ENCODE measurements at places on chromosomes 1 and 21.

GRCh38 chr1:224266105-224266914, 63.7 kb downstream of the NVL start:
- no peak for DNase-seq

DNA sequence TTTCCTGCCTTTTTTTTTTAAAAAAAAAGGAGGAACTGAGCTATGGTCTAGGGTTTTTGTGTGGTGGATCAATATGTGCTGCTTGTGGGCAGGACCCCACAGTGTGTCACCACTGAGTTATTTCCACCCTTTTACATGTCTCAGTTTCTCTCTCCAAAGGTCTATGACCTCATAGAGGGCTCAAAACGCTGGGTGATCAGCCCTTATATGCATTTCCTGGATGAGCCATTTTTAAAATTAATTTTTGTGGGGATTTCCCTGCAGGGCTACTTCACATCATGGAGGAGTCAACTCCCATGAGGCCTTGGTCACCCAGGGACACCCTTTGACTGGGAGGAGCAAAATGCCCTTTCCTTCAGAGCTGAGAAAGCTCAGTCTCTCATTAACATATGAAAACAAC, 20.7 kb upstream of the HAO2 start:
- DNase-seq: no peak

DNA sequence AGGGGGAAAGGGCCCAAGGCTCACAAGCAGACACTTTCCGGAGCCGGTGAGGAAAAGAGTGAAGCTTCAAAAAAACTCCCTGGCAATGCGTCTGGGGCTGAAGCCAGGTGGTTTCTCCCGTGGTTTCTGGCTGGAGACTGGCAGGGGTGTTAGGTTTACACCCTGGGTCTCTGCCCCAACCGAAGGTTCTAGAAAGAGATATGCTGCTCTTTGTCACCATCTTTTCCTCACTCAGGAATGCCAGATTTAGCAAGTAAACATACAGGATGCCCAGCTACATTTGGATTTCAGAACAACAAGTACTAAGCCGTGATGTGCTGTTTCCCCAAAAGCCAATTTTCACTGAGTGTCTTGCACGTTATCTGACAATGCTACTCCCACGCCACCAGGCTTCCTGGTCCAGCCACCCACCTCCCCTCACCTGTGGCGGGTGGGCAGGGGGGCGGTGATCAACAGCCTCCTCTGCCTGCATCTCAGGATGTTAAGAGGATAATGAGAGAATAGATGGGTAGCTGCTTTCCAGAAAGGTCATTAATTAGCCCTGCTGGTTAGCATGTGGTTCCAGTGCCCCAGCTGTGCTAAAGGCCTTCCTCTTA, 69.6 kb upstream of the OLIG2 start:
- no peak for DNase-seq

- no peak for DNase-seq
Measured at GRCh38 chr1:73899311-73899710, 298.7 kb downstream of the LRRIQ3 start.

GRCh38 chr21:31795992-31796391, 64.1 kb upstream of the SCAF4 start:
- no peak for DNase-seq

GRCh38 chr1:48939042-48939441, 162.4 kb upstream of the BEND5 start:
- no peak for DNase-seq

DNA sequence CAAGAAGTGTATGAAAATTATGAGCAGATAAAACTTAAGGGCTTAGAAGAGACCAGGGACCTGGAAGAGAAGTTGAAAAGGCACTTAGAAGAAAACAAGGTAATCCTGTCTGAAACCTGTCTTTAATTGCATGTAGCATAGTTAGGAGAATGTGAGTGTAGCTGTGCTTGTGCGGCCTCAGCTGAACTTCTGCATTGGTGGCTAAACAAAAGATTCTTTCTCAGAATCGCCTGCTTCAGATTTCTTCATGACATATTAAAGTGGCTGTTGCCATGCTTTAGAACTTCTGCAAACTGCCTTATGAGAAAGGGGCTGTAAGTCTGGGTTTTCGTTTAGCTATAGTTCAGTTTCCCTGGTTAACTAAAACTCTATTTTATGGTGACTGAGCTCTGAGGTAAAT, 94.5 kb downstream of the VPS26C start:
- DNase-seq: no peak

DNA sequence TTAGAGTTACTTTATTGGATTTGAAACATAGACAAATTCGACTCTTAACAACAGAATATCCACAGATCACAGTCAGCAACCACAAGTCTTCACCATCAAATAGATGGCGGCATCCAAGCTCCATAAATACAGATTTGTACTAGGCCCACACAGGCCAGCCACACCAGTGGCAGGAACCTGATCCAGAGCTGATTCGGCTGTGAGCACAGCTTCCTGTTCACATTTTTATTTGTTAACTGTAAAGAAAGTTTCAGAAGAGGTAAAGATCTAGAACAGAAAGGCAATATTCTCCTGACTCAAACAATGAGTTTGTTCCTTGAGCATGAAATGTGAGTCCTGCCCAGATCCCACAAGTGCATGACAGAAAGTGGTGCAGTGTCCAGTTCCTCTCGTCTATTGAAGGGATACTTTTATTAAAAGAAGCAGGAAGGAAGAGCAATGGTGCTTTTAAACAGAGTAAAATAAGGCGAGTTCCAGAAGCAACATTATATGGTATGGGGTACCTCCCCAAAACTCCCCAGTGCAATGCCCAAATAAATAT, 205.8 kb downstream of the SLC45A1 start:
- DNase-seq: no peak

- peak; percentile 71 for DNase-seq
Measured at GRCh38 chr1:204446413-204447111, 34.9 kb upstream of the PPP1R15B start.

- no peak for DNase-seq
Measured at GRCh38 chr1:157944663-157945280, 48.7 kb upstream of the KIRREL1 start.

- DNase-seq: no peak
Measured at GRCh38 chr21:35217504-35218060, 168.5 kb upstream of the RUNX1 start.

- no peak for DNase-seq
Measured at GRCh38 chr21:43278359-43278758, 109.6 kb downstream of the CRYAA start.

GRCh38 chr1:115404911-115405310, 66.9 kb upstream of the NGF start:
- DNase-seq: no peak

GRCh38 chr1:13624526-13624925, 40.9 kb downstream of the PDPN start:
- no peak for DNase-seq

DNA sequence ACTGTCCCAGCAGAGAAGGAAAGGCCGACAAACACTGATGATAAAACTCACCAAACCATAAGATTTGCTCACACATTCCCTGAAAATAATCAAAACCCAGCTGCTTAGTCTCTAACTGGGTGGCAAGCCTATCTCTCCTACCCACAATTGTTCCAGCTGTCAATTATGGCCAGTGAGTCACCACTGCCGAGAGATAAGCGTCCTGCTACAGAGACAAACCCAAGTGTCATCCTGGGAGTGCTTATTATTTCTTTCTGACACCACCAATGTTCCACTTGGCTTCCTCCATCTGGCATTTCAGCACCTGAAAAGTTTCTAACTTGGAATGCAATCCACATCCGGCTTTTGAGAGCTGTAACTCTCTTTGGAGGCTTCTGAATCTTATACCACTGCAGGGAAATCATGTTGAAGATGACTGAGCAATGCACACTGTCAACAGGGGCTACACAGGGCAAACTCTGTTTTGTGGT, 51.5 kb upstream of the VAV3 start:
- DNase-seq: no peak

- DNase-seq: no peak
Measured at GRCh38 chr1:4327142-4327541, 327.3 kb upstream of the AJAP1 start.

GRCh38 chr1:198167436-198167934, 10.7 kb downstream of the NEK7 start:
- DNase-seq: no peak

DNA sequence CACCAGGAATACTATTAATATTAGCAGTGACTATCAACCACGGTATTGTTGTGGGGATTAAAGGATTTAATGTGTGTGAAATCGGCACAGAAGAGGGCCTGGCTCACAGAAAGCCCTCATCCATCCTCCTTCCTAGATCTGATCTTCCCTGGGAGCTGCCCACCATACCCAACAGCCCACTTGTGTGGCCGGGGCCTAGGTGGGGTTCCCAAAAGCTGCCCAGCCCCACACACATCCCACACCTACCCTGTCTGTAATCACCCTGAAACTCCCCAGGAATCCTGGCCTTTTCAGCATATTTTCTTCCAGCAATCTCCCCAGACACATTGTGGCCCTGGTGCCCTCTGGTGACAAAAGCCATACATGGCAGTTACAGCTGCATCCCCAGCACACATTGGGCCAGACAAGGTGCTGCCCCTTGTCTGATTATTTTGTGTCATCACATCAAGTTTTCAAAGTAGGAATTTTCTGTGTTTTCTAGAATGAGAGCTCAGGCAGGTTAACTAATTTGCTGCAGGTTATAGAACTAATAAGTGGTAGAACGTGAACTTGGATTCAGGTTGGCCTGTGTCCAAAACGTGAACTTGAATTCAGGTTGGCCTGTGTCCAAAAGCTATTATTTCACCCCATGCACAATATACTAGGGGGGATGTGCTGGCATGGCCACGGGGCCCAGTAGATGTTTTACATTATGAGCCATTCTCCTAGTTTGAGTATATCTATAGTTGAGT, 5.3 kb upstream of the SLC6A9 start:
- peak; percentile 60 for DNase-seq

DNA sequence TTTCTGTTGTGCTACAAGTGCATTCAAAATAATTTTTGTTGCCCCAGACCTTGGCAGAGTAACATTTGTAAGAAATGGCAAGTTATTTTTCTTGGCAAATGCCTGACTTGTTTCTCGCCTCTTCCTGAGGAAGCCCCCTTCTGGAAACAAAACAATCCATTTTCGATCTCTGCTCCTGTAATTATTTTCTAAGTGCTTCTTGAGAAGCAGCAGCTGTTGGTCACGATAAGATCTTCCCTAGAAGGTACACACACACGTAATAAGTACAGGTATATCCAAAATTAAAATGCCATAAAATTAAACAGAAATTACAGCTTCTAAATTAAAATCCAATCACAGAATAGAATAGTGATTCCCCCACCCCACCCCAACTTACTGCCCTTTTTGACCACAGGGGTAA, 47.3 kb downstream of the LPGAT1 start:
- DNase-seq: no peak

DNA sequence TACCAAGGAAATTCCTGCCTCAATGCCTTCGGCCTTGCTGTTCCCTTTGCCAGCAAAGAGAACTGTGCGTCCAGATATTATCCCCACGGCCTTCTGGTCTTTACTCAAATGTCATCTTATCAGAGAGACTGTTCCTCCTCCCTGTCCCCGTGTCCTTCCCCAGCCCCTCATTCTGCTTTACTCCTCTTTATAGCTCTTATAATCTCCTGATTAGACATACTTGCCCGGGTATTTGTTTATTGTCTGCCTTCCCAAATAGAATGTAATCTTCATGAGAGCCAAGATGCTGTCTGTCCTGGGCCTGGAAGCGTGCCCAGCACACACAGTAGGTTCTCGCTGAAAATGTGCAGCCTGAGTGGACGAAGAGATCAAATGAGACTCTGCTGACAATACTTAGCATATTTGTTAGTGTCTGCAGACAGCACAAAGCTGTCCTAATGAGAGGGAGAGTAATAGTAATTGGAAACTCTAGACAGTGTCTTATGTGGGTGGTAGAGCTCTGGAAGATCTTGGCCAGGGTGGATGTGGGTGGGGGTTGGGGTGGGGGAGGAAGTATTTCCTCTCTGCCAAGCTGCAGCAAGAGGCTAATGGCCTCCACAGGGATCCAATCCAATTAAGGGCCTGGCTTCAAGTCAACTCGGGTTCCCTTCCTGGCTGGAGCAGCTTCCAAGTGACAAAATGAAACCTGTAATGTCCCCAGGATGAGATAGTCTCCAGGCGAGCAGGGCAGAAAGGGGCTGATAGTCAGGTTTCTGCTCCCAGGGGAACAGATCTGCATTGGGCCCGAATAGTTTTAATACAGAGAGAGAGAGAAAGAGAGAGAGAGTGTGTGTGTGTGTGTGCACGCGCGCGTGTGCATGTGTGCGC, 9.5 kb upstream of the CLIC4 start:
- no peak for DNase-seq

DNA sequence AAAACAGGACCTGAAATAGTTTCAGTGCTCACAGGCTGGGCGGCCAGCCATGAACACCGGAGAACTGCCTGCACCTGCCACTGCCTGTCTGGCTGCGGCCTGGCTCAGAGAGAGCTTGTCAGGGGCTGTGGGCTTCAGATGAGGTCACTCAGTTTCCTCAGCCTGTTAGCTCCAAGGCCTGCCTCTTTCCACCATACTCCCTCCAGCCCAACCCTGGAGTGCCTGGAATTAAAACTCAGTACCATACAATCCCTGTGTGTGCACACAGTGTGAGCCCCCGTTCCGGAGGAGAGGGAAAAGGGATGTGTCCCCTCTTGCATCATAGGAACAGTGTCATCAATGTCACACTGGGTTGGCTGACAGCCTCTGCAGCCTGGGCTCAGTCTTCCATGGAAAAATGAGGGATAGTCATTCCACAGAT, 16.2 kb downstream of the CACNA1S start:
- DNase-seq: no peak

DNA sequence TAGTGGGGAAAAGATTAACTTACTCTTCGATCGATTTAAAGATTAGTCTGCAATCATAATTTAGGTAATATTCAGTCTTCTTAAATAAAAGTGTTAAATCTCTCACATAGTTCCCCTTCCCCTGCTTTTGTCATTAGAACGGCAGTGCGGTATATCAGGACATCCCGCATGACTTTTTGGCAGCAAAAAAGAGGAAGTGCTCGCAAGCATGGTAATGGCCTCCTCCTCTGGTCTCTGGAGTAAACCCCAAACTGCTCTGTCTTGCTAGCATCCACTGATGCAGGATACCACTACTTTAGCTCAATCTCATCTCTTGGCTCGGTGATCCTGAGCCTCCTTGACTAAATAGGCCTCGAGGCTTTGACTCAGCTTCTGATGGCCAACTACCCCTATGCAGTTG, 78.7 kb upstream of the VAV3 start:
- no peak for DNase-seq

- no peak for DNase-seq
Measured at GRCh38 chr1:229253151-229253974, 17.5 kb upstream of the RAB4A start.

GRCh38 chr21:45293726-45294401, 6.2 kb upstream of the POFUT2 start:
- no peak for DNase-seq

DNA sequence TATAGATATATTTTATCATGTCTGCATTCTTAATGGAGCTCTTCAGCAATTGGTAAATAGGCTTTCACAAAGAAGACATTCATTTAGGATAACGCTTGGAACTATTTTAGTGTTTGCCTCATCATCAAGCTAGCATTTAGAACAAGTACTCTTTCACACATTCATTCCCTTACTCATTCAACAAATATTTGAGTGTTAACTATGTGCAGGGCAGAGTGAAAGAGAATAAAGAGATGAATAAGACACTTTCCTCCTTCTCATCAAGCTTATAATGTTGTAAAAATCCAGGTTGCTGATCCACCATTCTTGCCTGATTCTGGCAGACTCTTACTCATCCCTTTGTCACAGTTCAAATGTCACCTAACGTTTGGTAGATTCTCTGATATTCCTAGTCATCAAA, 386.3 kb upstream of the BEND5 start:
- DNase-seq: no peak

- DNase-seq: no peak
Measured at GRCh38 chr1:26697978-26698849, 2.4 kb downstream of the ARID1A start.

- DNase-seq: no peak
Measured at GRCh38 chr21:38388647-38389353, 109.5 kb downstream of the ERG start.

- no peak for DNase-seq
Measured at GRCh38 chr1:40404670-40405462, 31.3 kb downstream of the SMAP2 start.

Data from stimulated activated CD4-positive, alpha-beta T cell treated with anti-CD3 and anti-CD28 coated beads, Interleukin-4, amount 100 ng/mL, for 48 hours (primary cell).